ENCODE measurements at places on chromosomes 4 and X.

GRCh38 chr4:119736559-119736958, 108.0 kb upstream of the PDE5A start:
- DNase-seq: no peak

GRCh38 chr4:41260116-41260733, 3.5 kb downstream of the UCHL1 start:
- no peak for DNase-seq

DNA sequence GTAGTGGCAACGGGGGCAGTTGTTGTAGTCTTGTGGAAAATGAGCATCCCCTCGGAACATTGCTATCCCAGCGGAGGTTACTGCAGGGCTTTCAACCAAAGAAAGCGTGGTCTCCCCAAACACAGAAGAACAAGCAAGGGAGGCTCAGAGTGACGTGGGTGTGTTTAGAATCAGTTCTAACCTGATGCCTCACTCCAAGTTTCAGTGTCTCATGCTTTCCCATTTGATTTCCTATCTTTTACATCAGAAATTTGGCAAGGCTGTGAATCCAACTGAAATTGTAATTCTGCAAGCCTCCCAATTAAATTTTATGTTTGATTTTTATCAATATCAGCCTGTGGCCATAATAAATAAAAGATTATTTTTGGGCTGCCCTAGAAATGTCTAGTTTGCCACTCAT, 156.1 kb upstream of the LNX1 start:
- DNase-seq: no peak

DNA sequence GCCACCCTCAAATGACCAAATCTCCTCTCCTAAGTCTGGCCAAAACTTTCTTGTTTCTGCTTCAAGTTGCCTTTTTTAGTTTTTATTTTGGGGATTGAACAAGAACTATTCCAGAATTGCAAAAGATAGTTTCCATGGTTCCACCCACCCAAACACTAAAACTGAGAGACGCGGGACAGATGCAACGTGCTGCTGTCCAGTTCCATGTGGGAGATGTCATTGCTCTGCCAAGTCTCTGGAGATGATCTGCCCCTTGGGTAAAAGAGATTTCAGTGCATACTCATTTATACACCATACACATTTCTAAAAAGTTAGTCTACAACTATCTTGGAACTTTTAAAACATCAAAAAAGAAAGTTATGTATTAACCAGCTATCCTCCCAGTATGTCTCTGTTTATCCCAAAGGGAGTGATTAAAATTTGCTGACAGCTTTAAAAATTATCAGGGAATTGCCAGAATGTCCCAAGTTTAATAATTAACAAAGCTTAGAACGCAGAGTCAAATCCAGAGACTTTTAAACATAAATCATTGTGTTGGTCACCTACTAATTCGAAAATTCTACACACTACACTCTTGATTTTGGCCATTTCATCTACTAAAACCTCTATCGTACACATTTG, 3.2 kb downstream of the MAOB start:
- no peak for DNase-seq

DNA sequence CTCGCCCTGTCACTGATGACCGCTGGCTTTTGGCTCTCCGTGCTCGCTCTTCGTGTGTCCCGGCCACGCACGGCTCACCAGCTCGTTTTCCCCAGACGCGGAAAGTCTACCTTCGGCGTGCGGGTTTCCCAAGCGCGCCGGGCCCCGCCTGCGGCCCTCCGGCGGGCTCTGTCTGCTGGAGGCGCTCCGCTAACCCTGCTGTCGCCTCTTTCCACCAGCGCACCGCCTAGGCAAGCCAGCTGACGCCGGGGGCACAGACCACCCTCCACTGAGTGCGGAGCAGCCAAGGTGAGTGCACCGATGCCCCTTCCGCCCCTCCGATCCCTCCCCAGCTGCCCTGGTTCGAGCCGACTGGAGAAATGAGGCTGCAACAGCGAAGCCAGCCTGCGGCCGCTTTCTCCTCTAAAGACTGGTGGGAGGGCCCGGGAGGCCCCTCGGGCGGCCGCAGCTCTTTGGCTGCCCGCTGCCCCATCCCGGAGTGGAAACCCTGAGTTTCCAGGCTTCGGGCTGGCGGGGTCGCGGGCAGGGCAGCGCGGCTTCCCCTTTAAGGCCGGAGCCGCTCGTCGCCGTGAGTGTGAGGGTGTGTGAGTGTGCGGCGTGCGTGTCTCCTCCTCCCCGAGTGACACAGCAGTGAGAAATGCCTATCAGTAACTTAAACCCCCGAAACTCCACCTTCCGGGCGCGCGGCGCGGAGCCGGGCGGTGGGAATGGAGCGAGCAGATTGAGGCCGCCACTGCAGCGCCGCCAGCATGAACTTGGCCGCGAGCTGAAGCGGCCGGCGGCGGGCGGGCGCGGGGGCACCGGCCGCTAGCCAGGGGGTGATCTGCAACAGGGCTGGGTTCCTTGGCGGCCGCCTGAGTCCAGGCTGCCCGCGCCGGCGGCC, at the start of gene MAMLD1:
Gene MAMLD1, plus strand, starts transcription at position 719 of the 883 bp plus-strand sequence. CDS start 82,200 bp downstream, outside the sequence.
- DNase-seq: peak; percentile 79

DNA sequence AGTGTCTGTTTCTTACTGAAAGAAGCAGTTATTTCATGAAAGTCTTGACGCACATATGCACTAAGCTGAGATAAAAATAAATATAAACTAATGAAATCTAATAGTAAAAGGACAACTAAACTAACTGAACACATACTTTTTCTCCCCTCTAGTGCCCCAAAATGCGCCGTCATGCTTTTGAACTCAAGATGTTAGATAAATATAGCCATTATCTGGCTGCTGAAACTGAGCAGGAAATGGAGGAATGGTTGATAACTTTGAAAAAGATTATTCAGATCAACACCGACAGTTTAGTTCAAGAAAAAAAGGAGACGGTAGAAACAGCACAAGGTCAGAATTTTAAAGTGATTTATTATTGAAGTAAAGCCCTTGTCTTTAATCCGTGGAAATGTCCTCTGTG, 70.2 kb downstream of the DOCK11 start:
- no peak for DNase-seq

- no peak for DNase-seq
These were observed 40.0 kb upstream of the PDGFRA start for GRCh38 chr4:54189140-54189539.

DNA sequence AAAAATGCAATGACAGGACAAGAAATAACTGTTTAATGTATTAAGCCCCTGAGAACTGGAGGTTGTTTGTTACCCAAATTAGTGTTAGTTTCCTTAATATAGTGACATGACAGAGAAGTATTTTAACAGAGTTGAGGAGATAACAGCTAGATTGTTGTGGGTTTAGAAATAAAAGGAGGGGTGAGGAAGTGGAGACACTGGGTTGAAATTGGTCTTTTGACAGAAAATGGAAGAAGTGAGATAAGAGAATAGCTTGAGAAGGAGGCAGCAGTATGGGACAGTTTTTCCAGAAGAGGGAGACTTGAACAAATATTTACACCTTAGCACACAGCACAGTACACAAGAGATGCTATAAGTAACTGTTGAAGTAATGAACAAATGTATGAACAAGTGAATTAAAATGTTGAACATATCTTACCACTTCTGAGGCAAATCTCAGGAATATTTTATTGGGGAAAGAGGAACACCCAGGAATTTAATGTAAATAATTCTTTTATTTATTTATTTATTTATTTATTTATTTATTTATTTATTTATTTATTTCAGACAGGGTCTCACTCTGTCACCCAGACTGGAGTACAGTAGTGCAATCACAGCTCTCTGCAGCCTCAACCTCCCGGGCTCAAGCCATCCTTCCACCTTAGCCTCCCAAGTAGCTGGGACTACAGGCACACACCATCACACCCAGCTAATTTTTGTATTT, 58.0 kb upstream of the EGFL6 start:
- DNase-seq: no peak

DNA sequence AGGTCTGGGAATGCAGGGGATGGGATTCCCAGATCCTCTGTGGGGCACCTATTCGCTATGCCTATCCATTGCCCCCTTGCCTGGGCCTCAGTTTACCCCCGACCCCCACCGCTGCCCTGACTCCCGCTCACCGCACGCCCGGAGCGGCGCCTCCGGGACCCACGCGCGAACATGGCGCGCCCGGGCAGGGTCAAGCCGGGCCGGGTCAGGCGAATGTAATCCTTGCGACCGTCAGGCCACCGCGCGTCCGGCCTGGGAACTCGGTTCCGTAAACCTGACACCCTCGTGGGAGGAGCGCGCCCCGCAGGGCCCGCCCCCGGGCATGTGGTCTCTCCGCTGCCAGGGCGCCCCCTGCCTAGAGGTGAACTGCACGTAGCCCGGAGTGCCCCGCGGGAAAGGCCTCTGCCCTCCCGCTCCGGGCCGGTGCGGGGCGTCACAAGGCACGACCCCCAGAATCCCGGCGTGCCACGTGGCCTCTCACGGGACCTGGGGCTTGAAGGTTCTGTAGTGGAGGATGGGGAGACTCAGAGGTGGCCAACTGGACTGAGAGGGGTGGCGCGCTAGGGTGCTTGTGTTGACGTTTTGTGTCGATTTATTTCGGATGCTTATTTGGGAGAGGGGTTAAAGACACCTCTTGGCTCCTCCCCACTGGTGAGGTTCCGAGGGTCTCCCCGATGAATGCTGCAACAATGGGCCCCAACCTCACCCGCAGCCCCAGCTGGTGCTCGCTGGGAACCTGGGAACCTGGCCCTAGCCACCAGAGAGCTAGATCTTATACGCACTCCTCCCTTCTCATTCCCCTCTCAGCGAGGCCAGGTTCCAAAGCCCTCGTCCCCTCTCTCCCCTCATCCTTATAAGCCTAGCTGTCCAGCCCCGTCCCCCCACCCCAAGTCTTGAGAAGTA, at the start of gene PRICKLE3:
Gene PRICKLE3, minus strand, starts transcription at position 249 of the 903 bp plus-strand sequence. Its CDS starts 76 bp downstream, at position 173.
- peak; percentile 64 for DNase-seq

DNA sequence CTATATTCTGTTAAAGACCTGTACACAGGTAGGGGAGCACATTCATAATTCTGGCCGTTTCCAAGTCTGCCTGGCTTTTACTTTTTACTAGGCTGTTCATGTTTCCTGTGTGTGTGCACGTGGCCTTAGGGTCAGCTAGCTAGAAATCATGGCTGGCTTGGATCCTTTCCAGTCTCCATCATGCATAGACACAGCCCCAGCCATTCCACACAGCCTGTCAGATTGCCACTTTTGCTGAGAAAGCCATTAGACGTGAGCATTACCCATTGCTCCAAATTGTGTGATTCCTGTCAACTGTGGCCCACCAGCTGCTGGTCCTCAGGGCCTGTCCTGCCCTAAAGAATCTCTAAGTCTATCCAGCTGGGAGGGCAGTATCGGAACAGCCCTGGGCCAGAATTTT, 11.4 kb upstream of the SORCS2 start:
- no peak for DNase-seq

DNA sequence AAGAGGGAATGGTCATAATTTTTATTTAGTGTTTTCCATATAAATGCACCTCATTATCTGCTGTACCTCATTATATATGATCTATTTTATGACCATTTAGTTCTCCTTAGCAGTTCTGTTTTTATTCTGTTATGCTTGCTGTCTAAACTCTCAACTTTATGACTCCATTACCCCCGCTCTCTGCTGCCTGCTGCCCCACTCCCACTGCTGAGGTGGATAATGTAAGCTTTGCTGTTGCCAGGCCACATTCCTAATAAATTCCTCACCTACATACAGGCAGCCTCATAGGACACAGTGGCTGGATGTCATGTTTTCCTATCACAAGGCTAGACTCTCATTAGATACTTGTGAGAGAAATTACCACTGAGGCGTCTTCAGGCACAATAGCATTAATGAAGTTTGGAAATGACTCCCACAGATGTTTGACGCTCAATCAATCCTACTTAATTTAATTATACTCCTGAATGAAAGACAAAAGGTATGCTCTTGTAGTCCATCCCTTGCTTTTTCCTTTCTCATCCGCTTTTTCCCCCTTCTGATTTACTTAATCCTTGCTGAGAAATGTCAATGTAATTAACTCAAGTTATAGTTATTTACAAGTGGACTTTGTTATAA, 497.5 kb upstream of the IGFBP7 start:
- peak; percentile 41 for DNase-seq

GRCh38 chrX:77938083-77938680, 27.7 kb downstream of the ATP7A start:
- no peak for DNase-seq

DNA sequence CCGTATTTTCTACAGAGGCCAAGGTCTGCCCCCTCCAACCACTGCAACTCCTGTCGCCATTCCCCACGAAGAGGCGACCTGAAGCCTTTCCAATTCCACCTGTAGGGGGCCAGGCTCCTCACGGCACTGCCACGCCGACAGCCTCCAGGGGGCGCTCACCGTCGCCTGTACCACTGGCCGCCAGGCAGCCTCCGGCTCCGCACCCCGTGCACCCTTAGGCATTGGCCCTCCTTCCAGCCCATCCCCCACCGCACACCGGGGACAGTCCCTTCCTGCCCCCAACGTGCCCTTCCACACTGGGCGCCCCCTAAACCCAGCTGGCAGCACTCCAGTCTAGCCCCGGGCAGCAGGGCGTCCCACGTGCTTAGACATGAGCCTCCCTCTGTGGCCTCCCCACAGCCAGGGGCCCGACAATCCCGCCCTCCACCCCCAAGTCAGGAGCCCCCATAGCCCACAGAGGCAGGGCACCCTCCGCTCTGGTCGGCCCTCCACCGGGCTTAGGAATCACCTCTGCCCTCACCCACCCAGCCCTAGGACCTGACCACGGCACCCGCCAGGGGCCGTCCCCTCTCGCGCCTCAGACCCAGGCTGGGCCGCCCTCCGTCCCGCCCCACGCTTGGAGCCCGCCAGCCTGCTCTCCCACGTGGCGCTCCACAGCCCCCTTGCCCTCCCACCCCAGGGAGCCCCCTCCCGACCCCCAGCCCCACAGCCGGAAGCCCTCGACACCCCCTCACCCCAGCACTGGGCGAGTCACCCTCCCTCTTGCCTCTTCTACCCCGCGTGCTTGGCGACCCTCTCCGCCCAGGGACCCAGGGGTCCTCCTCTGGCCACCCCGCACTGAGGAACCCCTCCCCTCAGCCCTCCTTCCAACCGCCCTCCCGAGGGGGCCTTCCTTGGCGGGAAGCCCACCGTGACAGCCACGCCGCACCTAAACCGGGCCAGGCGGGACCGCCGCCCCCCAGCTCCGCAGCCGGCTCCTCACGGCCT, 711 bp downstream of the PNMA6E start:
- no peak for DNase-seq

- DNase-seq: no peak
These were observed 28.7 kb upstream of the BMP2K start for GRCh38 chr4:78747475-78747922.

- DNase-seq: no peak
These were observed 20.4 kb upstream of the SEPSECS start for GRCh38 chr4:25180524-25181131.

DNA sequence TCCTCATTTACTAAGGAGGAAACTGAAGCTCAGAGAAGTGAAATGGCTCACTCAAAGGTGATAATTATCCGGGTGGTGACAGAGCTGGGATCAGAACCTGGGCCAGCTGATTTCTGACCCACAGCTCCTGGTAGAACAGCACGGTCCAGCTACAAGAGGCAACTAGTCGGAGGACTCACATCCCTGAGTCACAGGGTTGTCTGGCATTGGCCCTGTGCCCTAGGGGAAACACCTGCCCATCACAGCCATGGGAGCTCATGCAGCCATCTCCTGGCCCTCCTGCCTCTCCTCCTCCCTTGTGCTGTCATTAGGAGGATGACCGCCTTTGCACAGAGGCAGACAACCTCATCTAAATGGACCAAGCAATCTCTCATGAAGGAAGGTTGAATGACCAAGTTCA, 115.2 kb upstream of the TSPAN5 start:
- no peak for DNase-seq

Data from retina (tissue), 1 donor.